ENCODE measurements at places on chromosomes 11 and 22.

DNA sequence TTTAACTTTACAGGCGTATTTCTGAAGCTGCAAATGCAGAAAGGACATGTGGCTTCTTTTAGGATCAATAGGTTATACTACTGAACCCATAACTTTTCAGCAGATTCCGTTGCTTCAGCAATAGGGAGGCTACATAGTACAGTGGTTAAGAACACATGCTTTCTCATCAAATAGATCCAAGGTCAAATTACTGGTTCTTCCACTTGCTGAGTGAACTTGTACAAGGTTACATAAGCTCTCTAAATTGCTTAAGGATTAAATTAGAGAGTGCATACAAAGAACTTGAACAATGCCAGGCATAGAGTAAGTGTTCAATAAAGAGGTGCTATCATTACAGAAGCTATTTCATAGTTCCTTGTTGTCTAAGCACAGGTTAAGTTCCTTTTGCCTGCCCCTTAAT, 129.6 kb downstream of the BARX2 start:
- no peak for DNase-seq

- no peak for DNase-seq
Measured at GRCh38 chr22:44918925-44919392, 90.8 kb downstream of the PHF21B start.

DNA sequence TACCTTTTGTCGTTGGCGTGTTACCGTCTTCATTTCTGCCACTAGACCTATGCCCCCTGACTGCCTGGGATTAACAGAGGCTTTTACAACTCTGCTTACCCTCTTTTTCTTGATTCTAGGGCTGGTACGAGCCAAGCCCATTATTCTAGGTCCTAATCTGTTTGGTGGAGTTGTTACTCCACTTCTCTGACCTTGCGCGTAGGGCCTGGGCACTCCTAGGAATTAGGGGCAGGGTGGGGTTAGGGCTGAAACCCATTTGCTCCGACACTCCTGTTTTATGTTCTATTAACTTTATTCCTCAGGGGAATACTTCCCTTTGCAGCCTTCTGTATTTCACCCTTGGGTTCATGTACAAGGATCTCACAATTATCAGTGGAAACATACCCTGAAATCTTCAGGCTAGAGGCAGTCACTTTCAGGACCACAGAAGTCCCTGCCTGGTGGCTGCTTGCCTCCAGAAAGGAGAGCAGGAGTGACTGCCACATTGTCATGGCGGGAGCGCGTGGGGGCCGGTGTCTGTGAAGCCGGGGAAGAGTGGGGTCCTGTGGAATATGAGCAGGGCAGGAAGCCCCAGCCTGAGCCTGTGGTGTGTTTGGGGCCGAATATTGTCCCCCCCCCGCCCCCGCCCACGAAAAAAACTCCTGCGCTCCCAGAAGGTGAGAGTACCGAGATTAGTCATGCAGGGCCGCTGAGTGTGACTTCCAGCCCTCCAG, 731 bp upstream of the SLC37A2 start:
- no peak for DNase-seq

GRCh38 chr11:78957476-78958245, 383.0 kb upstream of the NARS2 start:
- DNase-seq: no peak
